Renal cortical epithelial cell (primary cell): ENCODE measurements at places on chromosomes 13 and 19. TPM values are rescaled to one million over a fixed set of nuclear protein-coding genes. Genes with fewer than 3 reads are reported as not detected.

DNA sequence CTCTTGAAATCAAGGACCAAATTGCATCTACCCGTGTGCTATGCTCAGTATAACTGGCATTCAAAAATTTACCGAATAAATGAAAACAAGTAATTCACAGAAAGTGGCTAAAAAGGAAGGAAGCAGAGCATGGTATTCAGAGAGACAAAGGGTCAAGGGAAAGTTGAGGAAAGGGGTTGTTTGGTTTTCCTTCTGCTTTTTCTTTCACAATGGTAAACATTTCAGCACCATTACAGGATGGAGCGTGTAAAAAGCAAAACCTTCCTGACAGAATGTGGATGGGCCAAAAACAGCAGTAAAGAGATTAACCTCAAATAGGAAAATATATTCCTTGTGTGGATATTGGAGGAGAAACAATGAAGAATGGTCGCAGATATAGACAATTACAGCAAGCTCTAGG, 14.8 kb downstream of the DIAPH3 start:
- no peak for DNase-seq

DNA sequence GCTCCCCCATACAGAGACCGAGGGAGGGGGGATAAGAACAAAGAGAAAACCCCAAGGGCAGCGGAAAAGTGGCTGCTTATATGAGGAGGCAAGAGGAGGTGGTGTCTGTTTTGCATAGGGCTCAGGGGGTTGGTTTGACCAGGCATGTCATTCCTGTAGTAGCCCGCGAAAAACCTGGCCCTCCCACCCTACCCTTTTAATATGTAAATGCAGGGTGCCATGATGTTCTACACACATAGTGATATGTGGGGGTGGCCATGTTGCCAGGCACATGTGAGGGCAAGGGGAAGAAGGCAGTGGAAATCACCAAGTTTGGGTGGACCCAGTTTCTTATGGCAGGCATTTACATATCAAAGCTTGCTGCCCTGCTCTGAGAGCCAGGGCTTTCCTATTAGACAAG, 203.5 kb upstream of the UBL3 start:
- DNase-seq = no peak

GRCh38 chr19:19461306-19461670, 54.1 kb downstream of the TSSK6 start:
- no peak for DNase-seq

DNA sequence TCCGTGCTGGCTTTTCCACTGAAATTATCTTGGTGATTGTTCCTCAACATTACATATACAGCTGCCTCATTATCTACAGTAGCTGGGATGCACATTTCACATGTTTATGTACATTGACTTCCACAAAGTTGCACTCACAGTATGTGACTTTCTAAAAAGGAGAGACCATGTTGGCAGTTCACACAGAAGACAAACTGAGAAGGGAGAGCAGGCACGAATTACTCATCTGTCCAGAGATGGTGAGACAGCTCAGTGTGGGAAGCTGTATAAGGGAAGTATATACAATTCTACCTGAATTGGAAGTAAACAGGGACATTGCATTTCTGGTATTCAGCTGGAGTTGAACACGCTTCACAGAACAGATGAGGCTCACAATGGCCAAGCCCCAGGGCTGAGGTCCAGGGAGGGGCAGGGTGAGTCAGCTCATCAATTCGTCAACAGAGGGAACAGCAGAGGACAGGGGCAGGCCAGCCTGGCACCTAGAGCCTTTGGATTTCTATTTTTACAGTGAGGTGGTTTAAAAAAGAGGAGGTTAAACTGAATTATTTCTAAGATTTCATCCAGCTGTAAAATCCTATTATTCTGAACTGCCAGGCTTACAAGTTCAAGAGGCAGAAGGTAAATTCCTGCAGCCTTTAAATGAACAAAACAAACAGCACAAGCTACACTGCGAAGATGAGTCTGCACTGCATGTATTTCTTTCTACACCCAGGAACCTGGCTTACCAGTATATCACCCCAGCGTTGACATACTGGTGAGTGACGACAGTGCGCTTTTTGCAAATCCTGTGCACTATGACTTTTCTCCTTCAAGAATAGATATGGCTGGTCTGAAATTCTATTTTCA, 9.8 kb downstream of the PARP4 start:
- DNase-seq = peak; percentile 87

DNA sequence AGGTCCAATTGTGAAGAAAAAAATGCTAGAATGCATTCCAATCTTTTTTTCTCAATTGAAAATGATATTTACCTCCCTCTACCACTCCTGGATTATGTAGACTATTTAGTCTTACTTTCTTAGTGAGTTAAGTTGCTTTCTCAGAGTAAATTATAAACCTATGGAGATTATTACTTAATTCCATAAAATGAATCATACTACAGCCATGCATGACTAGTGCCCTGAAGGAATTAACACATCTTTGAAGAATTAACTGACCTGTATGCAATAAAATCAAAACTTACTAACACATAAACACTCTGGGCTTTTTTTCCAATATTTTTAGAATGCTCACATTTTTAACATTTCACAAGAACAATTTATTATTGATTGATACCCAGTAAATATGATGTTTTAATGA, 379.4 kb upstream of the DACH1 start:
- peak; percentile 79 for DNase-seq

DNA sequence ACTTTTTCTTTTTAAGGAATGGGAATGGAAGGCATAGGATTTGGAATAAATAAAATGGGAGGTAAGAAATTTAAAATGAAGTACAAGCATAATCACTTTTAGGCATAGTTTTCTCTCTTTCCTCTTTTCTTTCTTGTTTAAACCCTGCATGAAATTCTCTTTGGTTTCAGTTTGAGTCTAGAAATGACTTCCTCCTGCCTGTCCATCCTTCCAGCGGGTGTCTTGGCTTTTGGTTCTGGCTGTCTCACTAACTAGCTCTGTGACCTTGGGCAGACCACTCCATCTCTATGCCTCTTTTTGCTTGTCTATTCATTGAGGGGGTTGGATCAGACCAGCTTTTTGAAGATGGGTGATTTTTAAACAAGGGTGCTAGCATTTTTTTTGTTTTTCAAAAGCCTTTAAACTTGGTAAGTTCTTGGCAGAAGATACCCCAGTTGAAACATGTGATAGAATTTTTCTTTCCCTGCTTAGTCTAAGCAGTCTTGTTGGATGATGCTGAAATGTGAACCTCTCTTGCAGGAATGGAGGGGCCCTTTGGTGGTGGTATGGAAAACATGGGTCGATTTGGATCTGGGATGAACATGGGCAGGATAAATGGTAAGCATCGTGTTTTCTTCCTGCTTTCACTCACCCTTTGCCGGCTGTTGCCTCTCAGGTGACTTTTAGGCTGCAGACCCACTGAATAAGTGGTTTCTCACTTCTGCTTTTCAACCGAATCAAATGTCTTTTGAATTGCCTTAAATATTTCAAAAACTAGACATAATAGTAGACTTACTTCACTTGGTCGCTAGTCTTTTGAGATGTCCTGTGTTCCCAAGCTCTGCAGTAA, 28.6 kb downstream of the PRAM1 start:
- no peak for DNase-seq

DNA sequence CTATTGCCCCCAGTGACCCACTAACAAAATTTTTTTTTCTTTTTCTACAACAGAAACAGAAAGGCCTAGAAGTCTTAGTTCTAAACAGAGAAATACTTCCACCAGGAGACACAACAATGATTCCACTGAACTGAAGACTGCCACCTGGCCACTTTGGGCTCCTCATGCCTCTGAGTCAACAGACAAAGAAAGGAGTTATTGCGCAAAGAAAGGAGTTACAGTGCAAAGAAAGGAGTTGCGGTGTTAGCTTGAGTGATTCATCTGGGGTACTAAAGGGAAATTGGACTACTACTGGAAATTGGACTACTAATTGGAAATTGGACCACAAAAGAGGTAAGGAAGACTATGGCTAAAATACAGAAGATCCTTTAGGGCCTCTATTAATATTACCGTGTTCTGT, 116.6 kb downstream of the PCDH17 start:
- DNase-seq = no peak

- DNase-seq = no peak
These were observed 819.5 kb downstream of the DIAPH3 start for GRCh38 chr13:59343993-59344822.

GRCh38 chr19:585551-586110, 4.0 kb upstream of the HCN2 start:
- no peak for DNase-seq

GRCh38 chr13:102318233-102318632, 83.6 kb downstream of the FGF14 start:
- no peak for DNase-seq

DNA sequence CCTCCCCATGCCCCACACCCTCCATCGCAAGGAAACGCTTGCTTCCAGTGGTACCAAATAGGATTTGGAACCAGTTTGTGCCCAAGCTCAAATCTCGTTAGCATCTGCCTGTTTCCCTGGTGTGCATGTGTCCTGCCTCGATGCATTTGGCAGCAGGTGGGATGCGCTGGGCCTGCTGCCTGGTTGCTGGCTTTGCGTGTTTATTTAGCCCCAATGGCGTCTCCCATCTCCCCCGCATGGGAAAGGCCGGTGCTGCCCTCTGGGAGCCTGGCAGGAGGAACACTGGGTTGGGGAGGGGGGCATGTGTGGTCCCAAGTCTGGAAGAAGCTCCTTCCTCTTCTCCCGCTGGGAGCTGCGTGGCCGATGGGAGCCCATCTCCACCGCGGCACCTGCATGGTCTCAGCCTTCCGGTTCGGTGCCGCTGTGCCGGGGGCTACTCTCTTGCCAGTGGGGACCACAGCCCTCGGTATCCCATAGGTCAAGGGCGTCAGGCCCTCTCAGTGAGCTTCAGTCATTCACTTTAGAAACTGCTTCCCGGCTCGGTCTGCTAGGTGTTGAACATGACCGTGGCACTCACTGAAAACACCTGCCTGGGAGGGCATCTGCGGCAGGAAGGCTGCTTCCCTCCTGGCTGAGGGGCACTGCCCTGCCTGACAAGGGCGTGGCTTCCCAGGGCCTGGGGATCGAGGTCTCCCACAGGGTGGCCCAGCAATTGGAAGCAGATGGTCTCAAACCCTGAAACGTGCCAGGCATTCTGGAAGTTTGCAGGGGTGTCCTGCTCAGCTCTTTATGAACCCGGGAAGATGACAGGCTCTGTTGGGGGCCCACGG, 11.8 kb upstream of the F7 start:
- DNase-seq = no peak

Gene MEGF8
- 12.5 and 113 TPM in 2 replicates for total RNA-seq

Gene PTH2
- not detected in 2 replicates for total RNA-seq
